T-helper 17 cell (primary cell): ENCODE measurements at places on chromosomes 12 and 14. TPM values are rescaled to one million over a fixed set of nuclear protein-coding genes. Genes with fewer than 3 reads are reported as not detected.

Gene ETFBKMT
- 1.9 TPM for total RNA-seq

Gene PLA2G1B
- not detected for total RNA-seq

Gene C14orf132
- total RNA-seq = 2.8 TPM

Gene OAS1
- 16.0 TPM for total RNA-seq

Gene CLEC2A
- total RNA-seq = not detected

Gene FGF6
- total RNA-seq = not detected

Gene TGFB3
- total RNA-seq = 5.8 TPM

Gene BEST3
- total RNA-seq = not detected

Gene AHNAK2
- total RNA-seq = not detected

Gene KRT7
- total RNA-seq = not detected

Gene DTX3
- 32.8 TPM for total RNA-seq

Gene MFAP5
- total RNA-seq = not detected

Gene ANKS1B
- 0.35 TPM for total RNA-seq

Gene ADAMTS20
- not detected for total RNA-seq

Gene CYP27B1
- total RNA-seq = 1.4 TPM

Gene TAS2R50
- total RNA-seq = 0.47 TPM

Gene TSFM
- 12.5 TPM for total RNA-seq

Gene TMEM119
- 3.9 TPM for total RNA-seq

Gene MGAT4C
- not detected for total RNA-seq

Gene NRXN3
- not detected for total RNA-seq

Gene PKP2
- total RNA-seq = 0.25 TPM

Gene KLRD1
- total RNA-seq = 1.3 TPM

Gene PTPRB
- not detected for total RNA-seq

Gene PTPRQ
- not detected for total RNA-seq

Gene ACSS3
- total RNA-seq = not detected
